Kidney (tissue), 22 donors: ENCODE measurements at places on chromosomes 11 and 22. TPM values are rescaled to one million over a fixed set of nuclear protein-coding genes. Genes with fewer than 3 reads are reported as not detected.

- H3K27me3 ChIP-seq, result no peaks in the 10 kb centered on the region
- no peak for DNase-seq
- no peak overlapping the region for H3K4me3 ChIP-seq
- no peaks in the 10 kb centered on the region for H3K4me1 ChIP-seq
- H3K36me3 ChIP-seq, result no peaks in the 10 kb centered on the region
- H3K27ac ChIP-seq, result no peak overlapping the region
Observed at GRCh38 chr11:69866648-69867047, 47.4 kb upstream of the FGF3 start.

DNA sequence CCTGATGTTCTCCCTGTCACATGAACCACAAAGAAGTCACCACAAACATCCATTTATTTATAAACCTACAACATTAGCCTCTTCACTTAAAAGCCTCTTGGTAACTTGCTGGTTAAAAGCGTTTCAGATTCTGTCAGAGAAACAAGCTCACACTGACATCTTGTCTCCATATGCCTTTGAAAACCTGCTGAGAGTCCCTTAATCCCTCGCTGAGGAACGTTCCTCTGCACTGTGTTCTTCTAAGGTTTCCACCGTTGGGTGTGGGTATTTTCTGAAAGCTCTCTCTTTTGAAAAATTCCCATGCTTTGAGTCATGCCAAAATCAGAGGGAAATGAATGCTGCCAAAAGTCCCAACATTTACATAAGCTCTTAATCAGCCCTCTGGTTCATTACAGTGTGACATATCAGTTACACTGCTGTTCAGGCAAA, 149.8 kb downstream of the CCDC34 start:
- H3K27ac ChIP-seq, result peak overlapping the region; percentile 23
- H3K4me3 ChIP-seq, result no peak overlapping the region
- DNase-seq, result no peak
- H3K27me3 ChIP-seq, result no peaks in the 10 kb centered on the region
- H3K4me1 ChIP-seq, result peaks cover 24% of the 10 kb centered on the region
- H3K36me3 ChIP-seq, result no peaks in the 10 kb centered on the region

Gene LRRC4C
- total RNA-seq, result 1.6 TPM

- H3K27ac ChIP-seq, result no peak overlapping the region
- H3K27me3 ChIP-seq, result no peaks in the 10 kb centered on the region
- no peak for DNase-seq
- no peaks in the 10 kb centered on the region for H3K36me3 ChIP-seq
- H3K4me1 ChIP-seq, result no peaks in the 10 kb centered on the region
Observed at GRCh38 chr11:16547879-16548278, 190.6 kb upstream of the C11orf58 start.

DNA sequence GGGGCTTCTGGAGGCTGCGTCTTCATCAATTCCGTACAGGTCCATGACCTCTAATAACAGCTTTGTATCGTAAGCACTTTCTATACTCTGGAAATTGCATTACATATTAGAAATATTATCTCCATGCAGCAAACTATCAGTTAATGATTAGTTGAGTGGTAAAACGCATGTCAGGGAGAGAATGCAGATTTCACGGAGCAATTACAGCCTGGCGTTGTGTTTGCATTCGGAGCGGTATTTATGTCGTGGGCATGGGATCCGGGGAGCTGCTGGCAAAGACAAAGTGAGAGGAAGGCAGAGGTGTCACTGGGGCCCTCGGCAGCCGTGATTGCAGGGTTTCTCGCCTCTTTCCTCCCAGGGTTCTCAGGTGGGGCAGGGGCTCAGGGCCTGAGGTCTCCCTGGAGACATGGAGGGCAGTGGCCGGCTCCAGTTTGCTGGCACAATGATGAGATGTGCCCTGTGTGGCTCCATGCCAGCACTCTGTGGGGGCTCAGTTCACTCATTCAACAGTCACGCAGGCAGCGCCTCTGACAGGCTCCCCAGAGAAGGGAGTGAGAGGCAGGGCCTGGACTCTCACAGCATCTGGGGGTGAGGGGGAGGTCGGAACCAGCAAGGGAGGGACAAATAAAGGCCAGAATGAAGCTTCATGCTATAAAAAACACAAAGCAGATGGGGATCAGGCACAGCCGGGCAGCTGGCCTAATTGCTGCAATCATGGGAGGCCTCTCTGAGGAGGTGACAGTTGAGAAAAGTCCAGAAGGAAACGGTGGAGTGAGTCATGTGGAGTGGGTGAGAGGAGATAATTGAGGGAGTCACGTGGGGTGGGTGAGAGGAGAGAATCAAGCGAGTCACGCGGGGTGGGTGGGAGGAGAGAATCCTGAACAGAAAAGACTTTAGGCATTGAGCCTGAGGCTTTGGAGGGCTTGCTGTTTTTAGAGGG, 1002.7 kb downstream of the BRD1 start:
- H3K27ac ChIP-seq, result no peak overlapping the region
- peak; percentile 36 for DNase-seq
- no peaks in the 10 kb centered on the region for H3K4me1 ChIP-seq
- H3K4me3 ChIP-seq, result no peak overlapping the region

Gene MS4A3
- not detected for total RNA-seq

Gene KDM4E
- total RNA-seq, result not detected

DNA sequence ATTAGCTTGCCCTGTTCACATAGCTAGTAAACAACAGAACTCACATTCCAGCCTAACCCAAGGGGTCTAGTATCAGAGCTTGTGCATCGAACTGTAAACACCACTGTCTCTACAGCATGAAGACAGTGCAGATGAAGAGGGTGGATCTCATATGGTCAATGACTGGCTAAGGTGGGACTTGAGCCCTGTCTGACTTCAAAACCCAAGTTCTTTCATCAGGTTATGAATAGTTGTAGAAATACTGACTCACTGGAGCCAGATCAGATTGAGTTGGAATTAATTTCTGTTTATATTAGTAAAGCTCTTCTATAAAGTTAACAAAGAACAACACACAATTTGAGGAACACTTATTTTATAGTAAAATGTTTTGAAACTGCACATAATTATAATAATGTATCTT, 161.7 kb upstream of the ARHGAP20 start:
- no peak overlapping the region for H3K4me3 ChIP-seq
- H3K27me3 ChIP-seq, result no peaks in the 10 kb centered on the region
- H3K36me3 ChIP-seq, result no peaks in the 10 kb centered on the region
- H3K4me1 ChIP-seq, result no peaks in the 10 kb centered on the region

GRCh38 chr22:19448739-19449421, 1.4 kb upstream of the C22orf39 start:
- no peak overlapping the region for H3K27ac ChIP-seq
- no peaks in the 10 kb centered on the region for H3K27me3 ChIP-seq
- no peak for DNase-seq
- no peak overlapping the region for H3K4me3 ChIP-seq
- no peaks in the 10 kb centered on the region for H3K4me1 ChIP-seq

DNA sequence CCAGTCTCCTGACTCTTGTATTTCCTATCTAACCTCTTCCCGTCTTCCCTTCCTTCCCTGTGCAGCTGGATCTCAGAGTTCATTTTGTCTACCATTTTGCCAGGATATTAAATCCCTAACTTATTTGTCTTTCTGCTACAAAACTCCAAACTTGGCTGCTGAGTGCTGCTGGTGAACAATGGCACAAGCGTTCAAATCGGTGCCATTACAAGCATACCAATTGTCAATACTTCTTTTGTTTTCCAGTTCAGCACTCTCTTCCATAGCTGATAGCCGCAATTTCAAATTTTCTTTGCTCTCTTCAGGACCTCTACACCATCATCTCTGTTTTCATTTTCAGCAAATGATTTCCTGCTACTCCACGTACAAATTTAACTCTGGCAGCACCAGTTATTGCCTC, 13.4 kb downstream of the IL18 start:
- H3K27me3 ChIP-seq, result no peaks in the 10 kb centered on the region
- H3K27ac ChIP-seq, result no peak overlapping the region
- H3K4me3 ChIP-seq, result no peak overlapping the region
- no peak for DNase-seq
- H3K36me3 ChIP-seq, result no peaks in the 10 kb centered on the region

- no peaks in the 10 kb centered on the region for H3K36me3 ChIP-seq
- no peaks in the 10 kb centered on the region for H3K27me3 ChIP-seq
- no peak overlapping the region for H3K27ac ChIP-seq
- peaks cover 41% of the 10 kb centered on the region for H3K4me1 ChIP-seq
Observed at GRCh38 chr11:27447288-27448183, 25.1 kb downstream of the LGR4 start.

- no peaks in the 10 kb centered on the region for H3K4me1 ChIP-seq
- H3K27me3 ChIP-seq, result no peaks in the 10 kb centered on the region
- H3K36me3 ChIP-seq, result no peaks in the 10 kb centered on the region
- peak; percentile 83 for DNase-seq
Observed at GRCh38 chr22:49930596-49931412, 12.4 kb downstream of the CRELD2 start.

- H3K36me3 ChIP-seq, result no peaks in the 10 kb centered on the region
- H3K27ac ChIP-seq, result no peak overlapping the region
- peak; percentile 82 for DNase-seq
- no peak overlapping the region for H3K4me3 ChIP-seq
- H3K27me3 ChIP-seq, result no peaks in the 10 kb centered on the region
Observed at GRCh38 chr11:117528097-117528721, 200.6 kb downstream of the CEP164 start.

- no peaks in the 10 kb centered on the region for H3K36me3 ChIP-seq
- H3K4me3 ChIP-seq, result no peak overlapping the region
- DNase-seq, result no peak
- H3K27me3 ChIP-seq, result no peaks in the 10 kb centered on the region
- H3K4me1 ChIP-seq, result no peaks in the 10 kb centered on the region
- no peak overlapping the region for H3K27ac ChIP-seq
Observed at GRCh38 chr11:114316980-114317786, 21.0 kb downstream of the NNMT start.

Gene APOL5
- total RNA-seq, result not detected

GRCh38 chr11:45145379-45146071, 914 bp upstream of the PRDM11 start:
- DNase-seq, result peak; percentile 44
- peak overlapping the region; percentile 62 for H3K4me3 ChIP-seq
- no peaks in the 10 kb centered on the region for H3K36me3 ChIP-seq
- H3K27ac ChIP-seq, result no peak overlapping the region
- no peaks in the 10 kb centered on the region for H3K27me3 ChIP-seq

DNA sequence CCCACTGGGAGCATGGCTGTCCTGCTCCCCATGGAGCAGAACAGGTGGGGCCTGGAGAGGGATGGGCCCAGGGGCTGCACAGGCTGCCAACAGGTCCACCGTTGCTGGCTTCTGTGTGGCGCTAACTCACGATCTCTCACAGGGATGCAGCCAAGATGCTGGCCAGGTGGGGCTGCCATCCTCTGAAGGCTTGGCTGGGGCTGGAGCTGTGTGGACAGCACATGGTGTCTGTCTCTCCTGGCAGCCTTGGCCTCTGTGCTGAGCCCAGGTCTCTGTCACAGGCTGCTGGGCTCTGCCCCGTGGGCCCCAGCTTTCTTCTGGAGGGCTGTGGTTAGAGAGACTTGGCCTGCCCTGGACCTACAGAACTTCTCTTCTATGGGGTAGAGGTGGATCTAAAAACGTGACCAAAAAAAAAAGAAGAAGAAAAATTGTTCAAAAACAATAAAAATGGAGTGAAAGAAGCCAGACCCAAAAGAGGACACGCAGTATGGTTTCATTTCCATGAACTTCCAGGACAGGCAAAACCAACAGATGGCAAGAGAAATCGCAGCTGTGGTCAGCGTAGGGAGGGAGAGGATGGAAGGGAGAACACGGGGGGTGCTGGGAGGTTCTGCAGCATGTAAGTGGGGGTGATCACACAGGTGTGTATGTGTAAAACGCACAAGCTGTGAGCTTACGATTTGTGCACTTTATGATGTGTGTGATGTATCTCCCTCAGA, 12.2 kb downstream of the PARVG start:
- H3K4me3 ChIP-seq, result no peak overlapping the region
- no peaks in the 10 kb centered on the region for H3K36me3 ChIP-seq
- no peak for DNase-seq

GRCh38 chr11:76469141-76469540, 24.3 kb downstream of the EMSY start:
- no peak overlapping the region for H3K27ac ChIP-seq
- peaks cover 8% of the 10 kb centered on the region for H3K36me3 ChIP-seq
- no peak overlapping the region for H3K4me3 ChIP-seq
- H3K4me1 ChIP-seq, result no peaks in the 10 kb centered on the region

Gene OR5T2
- total RNA-seq, result not detected

DNA sequence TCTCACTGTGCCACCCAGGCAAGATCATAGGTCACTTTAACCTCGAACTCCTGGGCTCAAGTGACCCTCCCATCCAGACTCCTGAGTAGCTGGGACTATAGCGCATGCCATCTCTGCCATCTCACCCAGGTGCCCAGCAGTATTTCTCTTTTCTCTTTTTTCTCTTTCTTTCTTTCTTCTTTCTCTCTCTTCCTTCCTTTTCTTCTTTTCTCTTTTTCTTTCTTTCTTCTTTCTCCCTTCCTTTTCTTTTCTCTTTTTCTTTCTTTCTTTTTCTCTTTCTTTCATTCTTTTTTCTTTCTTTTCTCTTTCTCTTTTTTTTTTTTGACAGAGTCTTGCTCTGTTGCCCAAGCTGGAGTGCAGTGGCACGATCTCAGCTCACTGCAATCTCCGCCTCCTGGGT, 13.5 kb downstream of the RFPL1 start:
- no peaks in the 10 kb centered on the region for H3K4me1 ChIP-seq
- H3K27me3 ChIP-seq, result no peaks in the 10 kb centered on the region
- no peaks in the 10 kb centered on the region for H3K36me3 ChIP-seq
- H3K4me3 ChIP-seq, result no peak overlapping the region

DNA sequence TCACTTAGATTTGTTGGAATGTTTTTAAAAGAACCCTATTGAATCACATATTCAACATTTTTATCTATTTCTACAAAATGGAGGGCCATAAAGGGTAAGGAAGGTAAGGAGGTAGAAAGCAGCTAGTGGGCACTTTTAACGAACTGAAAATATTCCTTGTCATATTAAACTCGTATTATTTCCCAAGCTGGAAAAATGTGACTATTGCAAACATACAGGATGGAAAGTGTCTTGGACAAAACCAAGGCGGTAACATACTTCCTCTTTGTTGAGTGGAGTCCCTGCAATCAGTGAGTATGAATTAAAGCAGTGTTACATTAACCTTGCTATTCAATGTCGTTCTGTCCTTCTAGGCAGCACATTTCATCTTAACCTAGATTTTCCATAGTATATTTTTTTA, 165.6 kb downstream of the RCN1 start:
- no peaks in the 10 kb centered on the region for H3K4me1 ChIP-seq
- H3K36me3 ChIP-seq, result no peaks in the 10 kb centered on the region
- H3K27me3 ChIP-seq, result no peaks in the 10 kb centered on the region
- no peak overlapping the region for H3K27ac ChIP-seq
- DNase-seq, result no peak
